ENCODE measurements at places on chromosomes 2 and 18. TPM values are rescaled to one million over a fixed set of nuclear protein-coding genes. Genes with fewer than 3 reads are reported as not detected.

The KLHL41 gene
- 2.8 TPM for total RNA-seq

The FAM110C gene
- 2.8 TPM for total RNA-seq

The GKN1 gene
- total RNA-seq: not detected

The BMP10 gene
- not detected for total RNA-seq

The ABCB11 gene
- total RNA-seq: 1.6 TPM

The TEKT4 gene
- not detected for total RNA-seq

The UBE2E3 gene
- total RNA-seq: 193 TPM

The FEV gene
- total RNA-seq: not detected

The CERKL gene
- 1.3 TPM for total RNA-seq

The TTN gene
- total RNA-seq: 6.3 TPM

The SMPD4 gene
- 28.5 TPM for total RNA-seq

The CCDC150 gene
- 9.4 TPM for total RNA-seq

The STRADB gene
- 74.2 TPM for total RNA-seq

The ZNF513 gene
- total RNA-seq: 12.8 TPM

The FANCL gene
- 88.9 TPM for total RNA-seq

The MROH2A gene
- total RNA-seq: not detected

The CRYBA2 gene
- total RNA-seq: not detected

The MOGAT1 gene
- not detected for total RNA-seq

The OR6B2 gene
- total RNA-seq: not detected

The DCDC2C gene
- 1.6 TPM for total RNA-seq

The EN1 gene
- total RNA-seq: not detected

The GREB1 gene
- 3.8 TPM for total RNA-seq

The NCK2 gene
- 70.4 TPM for total RNA-seq

The CCT4 gene
- total RNA-seq: 132 TPM

The FBXO48 gene
- 0.94 TPM for total RNA-seq

The PDE1A gene
- total RNA-seq: 51.0 TPM

The TRABD2A gene
- 1.6 TPM for total RNA-seq

The SNTG2 gene
- total RNA-seq: 8.5 TPM

The EPB41L3 gene
- 85.8 TPM for total RNA-seq

The IL36A gene
- total RNA-seq: not detected

The ASPRV1 gene
- total RNA-seq: 8.8 TPM

The RNF152 gene
- 82.9 TPM for total RNA-seq

The UGT1A7 gene
- not detected for total RNA-seq

The TXNDC2 gene
- not detected for total RNA-seq

The RPL37A gene
- total RNA-seq: 1,842 TPM

The MAL gene
- total RNA-seq: not detected

The ADNP2 gene
- 23.5 TPM for total RNA-seq

The TM4SF20 gene
- not detected for total RNA-seq

The CCL20 gene
- total RNA-seq: not detected

The SERTAD2 gene
- 11.0 TPM for total RNA-seq

The SETBP1 gene
- 146 TPM for total RNA-seq

The SERPINB13 gene
- not detected for total RNA-seq

The CCDC178 gene
- 0.31 TPM for total RNA-seq

The SEPTIN2 gene
- 340 TPM for total RNA-seq

The GPAT2 gene
- 3.1 TPM for total RNA-seq

The GLI2 gene
- 6.3 TPM for total RNA-seq

The ANKRD62 gene
- total RNA-seq: 0.63 TPM

The SPHKAP gene
- total RNA-seq: 51.3 TPM

The HOXD12 gene
- not detected for total RNA-seq

The CACNB4 gene
- 132 TPM for total RNA-seq

The ZNF385B gene
- total RNA-seq: 18.2 TPM

The CSRNP3 gene
- 254 TPM for total RNA-seq

The ASB1 gene
- 24.1 TPM for total RNA-seq

The LIMS3 gene
- 2.5 TPM for total RNA-seq

The DAW1 gene
- total RNA-seq: 2.5 TPM
